ENCODE measurements at places on chromosomes 6 and 20. TPM values are rescaled to one million over a fixed set of nuclear protein-coding genes. Genes with fewer than 3 reads are reported as not detected.

THEMIS gene
- not detected for polyA plus RNA-seq

NFATC2 gene
- polyA plus RNA-seq, result 1.2 TPM

CSNK2B gene
- polyA plus RNA-seq, result 84.9 TPM

ROMO1 gene
- 205 TPM for polyA plus RNA-seq

MOXD1 gene
- polyA plus RNA-seq, result 100 TPM

HLA-DMA gene
- 7.1 TPM for polyA plus RNA-seq

TCF21 gene
- 13.5 TPM for polyA plus RNA-seq

KIF13A gene
- polyA plus RNA-seq, result 52.3 TPM

CAP2 gene
- 38.1 TPM for polyA plus RNA-seq

CDSN gene
- not detected for polyA plus RNA-seq

LBP gene
- 0.08 TPM for polyA plus RNA-seq
